ENCODE measurements at places on chromosomes 16 and 17.
A peak's percentile ranks its signal among the peaks of the same experiment; 100 is the strongest.

DNA sequence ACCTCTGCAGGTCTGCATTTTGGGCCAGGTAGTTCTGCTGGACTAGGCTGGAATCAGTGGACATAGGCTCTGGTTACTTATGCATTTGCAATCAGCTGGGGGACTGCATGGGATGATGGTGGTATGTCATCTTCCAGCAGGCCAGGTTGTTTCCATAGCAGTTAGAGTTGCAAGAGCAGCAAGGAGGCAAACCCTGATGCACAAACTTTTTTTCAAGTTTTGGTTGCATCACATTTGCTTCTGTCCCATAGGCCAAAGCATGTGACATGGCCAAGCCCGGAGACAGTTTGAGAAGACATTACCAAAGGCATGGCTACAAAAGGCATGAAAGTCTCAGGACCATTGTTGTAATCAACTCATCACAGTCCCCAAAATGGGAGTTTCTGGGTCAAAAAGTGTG lies 58.2 kb downstream of the PRKCB start:
- DNase-seq = no peak

DNA sequence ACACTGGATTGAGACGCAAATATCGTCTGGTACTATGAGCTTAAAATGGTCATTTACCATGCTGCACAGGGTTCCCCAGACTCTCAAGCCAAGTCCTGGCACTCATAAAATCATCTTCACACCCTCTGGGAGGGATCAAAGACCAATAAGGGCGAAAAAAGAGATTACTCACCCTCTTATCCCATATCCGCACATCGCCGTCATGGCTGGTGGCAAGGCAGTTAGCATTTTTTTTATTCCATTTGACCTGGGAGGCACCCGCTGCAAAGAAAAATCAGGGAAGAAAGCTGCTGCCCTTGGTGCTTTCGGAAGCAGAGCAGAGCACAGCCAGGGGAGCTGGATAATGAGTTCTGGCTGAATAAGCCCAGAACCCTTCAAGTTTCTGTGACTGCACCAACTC lies 42.4 kb downstream of the WDR59 start:
- DNase-seq = no peak

DNA sequence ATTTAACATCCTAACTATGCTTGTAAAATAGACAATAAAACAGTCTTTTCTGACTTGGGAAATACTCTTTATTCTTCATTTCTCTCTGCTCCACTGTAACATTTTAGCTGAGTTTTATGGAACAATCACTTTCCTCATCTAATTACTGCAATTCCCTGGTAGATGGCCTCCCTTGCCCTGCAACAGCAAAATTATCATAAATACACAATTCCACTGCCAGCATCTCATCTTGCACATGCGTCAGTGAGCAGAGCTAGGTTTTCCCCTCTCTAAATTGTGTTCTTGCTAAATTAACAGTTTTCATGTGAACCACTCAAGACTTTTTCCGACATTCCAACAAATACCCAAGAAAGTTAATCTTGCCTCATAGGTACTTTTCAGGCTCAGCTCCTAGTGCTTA lies 920.9 kb upstream of the GOT2 start:
- DNase-seq = no peak

- DNase-seq = no peak
Measured at GRCh38 chr16:77636615-77637014, 85.7 kb upstream of the NUDT7 start.

GRCh38 chr17:62995377-62995885 lies 29.4 kb downstream of the TANC2 start:
- peak; percentile 49 for DNase-seq

- no peak for DNase-seq
Measured at GRCh38 chr17:8687737-8688466, 56.7 kb downstream of the CCDC42 start.

GRCh38 chr17:29177871-29178749 lies 2.1 kb downstream of the MYO18A start:
- DNase-seq = no peak

DNA sequence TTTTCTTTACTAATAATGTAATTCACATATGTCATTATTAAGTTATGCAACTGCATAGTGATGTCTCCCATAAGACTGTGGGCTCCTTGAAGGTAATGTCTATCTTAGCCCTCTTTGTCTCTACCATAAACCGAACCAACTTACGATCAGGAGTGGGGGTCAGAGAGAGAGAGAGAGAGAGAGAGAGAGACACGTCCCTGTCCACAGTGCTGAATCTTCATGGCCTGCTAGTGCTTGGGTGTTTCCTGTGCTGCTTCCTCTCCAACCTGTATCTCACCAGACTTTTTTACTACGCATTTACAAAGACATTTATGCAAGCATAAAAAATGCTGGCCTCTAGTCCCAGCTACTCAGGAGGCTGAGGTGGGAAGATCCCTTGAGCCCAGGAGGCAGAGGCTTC lies 52.2 kb upstream of the HAPSTR1 start:
- DNase-seq = peak; percentile 41

DNA sequence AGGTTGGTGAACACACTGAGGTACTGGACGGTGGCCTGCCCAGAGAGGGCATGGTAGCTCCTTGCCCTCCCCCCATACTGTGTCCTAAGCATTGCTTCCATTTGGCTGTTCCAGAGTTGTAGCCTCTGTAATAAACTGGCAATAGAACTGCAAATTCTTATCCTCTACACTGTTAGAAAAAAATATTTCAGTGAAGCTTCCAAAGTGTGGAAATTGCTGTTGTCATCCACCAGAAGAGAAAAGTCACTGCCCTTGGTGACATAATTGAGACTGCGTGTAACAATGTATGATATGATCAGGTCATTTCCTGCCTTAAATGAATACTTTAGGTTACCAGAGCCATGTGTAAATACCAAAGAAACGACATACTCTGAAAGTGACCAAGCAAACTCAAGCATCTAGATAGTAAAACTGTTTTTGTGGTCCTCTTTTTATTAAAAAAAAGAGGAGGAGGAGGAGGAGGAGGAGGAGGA lies 65.9 kb downstream of the CEP95 start:
- peak; percentile 75 for DNase-seq

- no peak for DNase-seq
Measured at GRCh38 chr17:3848229-3848835, 2.3 kb upstream of the NCBP3 start.

DNA sequence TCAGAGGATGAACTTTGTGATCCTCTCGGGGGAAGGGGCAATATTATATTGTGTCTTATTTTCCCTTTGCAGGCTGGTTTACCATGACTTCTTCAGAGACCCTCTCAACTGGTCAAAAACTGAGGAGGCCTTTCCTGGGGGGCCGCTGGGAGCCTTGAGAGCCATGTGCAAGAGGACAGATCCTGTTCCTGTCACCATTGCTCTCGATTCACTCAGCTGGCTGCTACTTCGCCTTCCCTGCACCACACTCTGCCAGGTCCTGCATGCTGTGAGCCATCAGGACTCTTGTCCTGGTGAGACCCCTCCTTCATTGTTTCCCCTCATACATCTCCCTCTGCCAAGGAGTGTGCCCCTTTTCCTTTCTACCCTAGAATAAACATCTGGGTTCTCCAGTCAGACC lies 2.5 kb downstream of the ELP5 start:
- DNase-seq = no peak

Measured in fibroblast of villous mesenchyme (primary cell).